CD8-positive, alpha-beta memory T cell (primary cell): ENCODE measurements at places on chromosomes 4 and X. TPM values are rescaled to one million over a fixed set of nuclear protein-coding genes. Genes with fewer than 3 reads are reported as not detected.

DNA sequence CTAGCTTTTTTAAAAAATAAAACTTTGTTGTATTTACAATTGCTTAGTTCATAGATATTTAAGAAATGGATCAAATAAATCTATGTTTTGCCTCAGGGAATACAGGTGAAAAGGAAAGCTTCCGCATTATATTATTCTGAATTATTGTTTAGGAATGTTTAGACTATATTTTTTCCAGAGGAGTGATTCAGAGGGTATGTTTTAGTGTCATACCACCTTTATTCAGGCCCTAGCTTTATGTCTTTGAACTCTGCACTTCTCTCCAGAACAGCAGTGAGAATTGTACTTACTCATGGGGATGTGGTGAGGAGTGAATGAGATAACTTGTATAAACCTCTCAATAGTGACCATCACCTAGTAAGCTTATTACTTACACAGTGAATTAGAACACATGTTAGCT is 14.0 kb downstream of the SLIT2 start:
- DNase-seq: no peak

DNA sequence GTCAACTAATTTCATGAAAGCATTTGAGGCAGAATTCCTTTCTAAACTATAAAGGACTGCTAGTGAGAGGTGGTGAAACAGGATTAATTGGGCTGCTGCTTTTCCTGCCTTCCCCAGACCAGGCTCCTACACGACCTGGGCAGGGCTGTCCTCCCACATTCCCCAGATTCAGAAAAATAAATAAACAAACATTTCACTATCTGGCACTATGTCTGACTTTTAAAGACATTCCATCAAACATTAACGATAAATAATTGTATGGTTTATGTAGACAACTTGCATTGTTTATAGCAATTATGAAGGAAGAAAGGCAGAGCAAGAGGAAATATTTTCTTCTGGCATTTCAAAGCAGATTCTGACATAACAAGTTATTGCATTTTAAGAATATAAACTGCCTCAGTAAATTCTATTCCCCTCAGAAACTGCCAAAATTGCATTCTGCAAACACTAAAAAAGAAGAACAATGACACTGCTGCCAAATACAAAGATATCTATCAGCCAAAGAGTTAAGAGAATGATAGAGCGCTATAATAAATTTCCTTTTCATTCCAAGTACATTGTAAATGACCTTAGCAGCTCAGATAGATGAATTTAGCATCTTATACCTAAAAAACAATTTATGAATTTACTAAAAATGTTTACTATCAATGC is 214.7 kb upstream of the INTU start:
- DNase-seq: no peak

The FHDC1 gene
- not detected for polyA plus RNA-seq

The TGIF2LX gene
- polyA plus RNA-seq: not detected

GRCh38 chr4:145484225-145484846 is 2.7 kb downstream of the SMAD1 start:
- DNase-seq: no peak

DNA sequence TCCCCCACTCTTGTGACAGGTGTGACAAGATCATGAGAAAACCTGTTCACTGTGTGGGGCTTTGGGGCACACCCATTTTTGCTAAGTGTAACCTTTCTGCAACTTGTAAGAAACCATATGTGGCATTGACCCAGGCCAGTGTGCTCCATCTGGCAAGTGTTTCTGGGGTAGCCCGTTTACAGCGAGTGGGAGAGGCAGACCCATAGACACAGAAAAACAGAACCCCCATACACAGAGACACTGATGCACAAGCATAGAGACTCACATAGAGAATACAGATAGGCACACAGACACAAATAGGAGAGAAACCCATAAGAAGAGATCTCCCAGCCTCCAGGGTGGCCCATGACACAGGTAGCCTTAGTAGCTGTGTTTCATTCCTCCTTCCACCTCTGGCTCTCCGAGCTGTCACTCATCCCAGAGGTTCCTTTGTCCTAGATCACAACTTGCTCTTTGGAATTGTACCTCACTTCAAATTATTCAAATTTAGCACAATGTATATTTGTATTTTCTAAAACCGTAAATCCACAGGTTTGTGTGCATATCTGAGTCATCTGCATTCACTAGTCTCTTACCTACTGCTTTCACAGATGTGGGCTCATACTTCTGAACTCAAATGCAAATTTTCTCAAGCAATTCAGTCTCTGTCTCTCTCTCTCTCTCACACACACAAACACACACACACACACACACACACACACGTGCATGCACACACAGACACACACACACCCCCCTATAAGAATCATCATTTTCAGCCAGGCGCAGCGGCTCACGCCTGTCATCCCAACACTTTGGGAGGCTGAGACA is 114.4 kb downstream of the SH3KBP1 start:
- DNase-seq: no peak

GRCh38 chr4:30924495-30924894 is 204.3 kb downstream of the PCDH7 start:
- no peak for DNase-seq
